Stimulated activated CD4-positive, alpha-beta T cell treated with anti-CD3 and anti-CD28 coated beads, Interleukin-15, amount 100 ng/mL, for 48 hours (primary cell): ENCODE measurements at places on chromosomes 7 and 10.

DNA sequence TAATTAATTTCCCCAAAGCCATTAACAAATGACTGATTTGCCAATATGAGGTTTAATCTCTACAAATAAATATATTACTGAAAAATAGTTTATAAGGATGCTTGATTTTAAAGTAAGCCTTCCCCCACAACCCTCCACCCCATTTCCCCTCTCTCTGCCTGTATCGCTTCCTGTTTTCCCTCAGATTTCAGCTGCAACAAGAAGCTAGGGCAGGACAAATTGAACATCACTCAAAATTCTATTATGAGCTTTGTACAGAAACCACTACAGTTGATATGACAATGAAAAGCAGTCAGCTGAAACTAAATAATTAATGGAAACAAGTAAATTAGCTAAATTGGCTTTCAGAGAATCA is 109.0 kb upstream of the SP4 start:
- no peak for DNase-seq

GRCh38 chr7:23098460-23098859 is 7.1 kb upstream of the KLHL7 start:
- no peak for DNase-seq

GRCh38 chr7:138032770-138033169 is 30.9 kb upstream of the CREB3L2 start:
- DNase-seq: no peak

DNA sequence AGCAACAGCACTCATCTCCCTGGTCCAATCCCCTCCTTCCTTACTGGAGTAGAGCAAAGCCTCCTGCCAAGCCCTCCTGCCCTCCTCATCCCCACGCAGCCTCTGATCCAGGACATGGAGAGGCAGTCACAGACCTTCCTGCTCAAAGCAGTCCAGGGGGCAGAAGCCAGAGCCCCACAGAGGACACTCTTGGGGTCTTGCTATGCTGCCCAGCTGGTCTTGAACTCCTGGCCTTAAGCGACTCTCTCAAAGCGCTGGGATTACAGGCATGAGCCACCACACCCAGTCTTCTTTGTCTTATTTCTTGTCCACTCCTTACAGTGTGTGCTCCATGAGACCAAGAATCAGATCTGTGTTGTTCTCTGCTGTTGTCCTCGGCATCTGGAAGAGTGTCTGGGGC is 26.6 kb upstream of the MNX1 start:
- no peak for DNase-seq

DNA sequence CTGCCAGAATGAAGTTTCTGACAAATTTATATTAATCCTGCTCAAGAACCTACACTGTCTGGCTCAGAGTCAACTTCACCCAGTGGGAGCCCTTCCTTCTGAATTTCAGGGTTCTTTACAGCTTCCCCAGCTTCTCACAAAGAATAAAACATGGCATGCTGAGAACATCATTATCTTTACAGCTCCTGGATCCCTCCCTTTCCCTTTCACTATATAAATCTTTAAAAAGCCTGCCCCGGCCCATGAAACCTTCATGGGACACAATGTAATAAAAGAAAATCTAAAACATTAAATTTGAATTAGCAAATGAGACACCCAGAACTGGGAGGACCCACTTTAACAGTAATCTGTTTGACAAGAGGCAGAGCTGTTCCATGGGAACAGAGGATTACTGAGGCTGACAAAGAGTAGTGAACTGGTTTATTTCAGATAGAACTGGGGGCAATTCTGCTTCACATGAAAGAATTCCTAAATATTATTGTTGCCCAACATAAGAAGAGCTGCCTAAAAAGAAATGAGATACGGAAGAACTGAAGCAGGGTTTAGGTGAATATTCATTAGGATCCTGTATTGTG is 222.8 kb downstream of the THSD7A start:
- no peak for DNase-seq

- DNase-seq: no peak
Measured at GRCh38 chr10:112613620-112614019, 166.6 kb downstream of the VTI1A start.

GRCh38 chr7:108293149-108293612 is 163.0 kb upstream of the LAMB4 start:
- no peak for DNase-seq

DNA sequence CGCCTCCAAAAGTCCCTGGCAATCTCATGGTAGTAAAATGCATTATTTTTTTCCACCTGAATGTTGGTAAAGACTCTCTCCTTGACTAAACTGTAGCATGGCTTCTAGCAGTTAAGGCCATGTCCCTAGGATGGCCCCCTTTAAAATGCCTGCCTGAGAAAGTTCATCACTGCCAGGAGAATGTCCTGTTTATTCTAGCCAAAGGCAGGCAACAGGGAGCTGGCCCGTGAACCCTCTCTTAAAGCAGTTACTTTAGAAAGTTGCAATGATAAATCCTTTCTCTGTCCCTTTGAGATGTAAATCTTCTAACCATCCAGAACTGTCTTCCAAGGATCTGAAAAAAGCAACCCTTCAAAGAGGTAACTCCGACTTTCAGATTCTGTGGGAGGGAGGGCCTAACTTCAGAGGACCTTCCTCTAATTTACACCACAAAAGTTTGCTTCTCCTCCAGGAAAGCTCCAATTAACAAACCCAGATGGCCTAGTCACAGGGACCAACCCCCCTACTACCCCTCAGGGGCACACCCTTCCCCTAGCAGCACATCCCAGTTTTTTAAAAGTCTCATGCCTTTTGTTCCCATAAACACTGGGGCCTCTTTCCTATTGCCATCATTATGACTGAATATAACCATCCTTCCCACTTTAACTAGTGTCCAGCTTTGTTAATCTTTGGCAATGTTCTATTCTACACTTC is 5.5 kb downstream of the DNTT start:
- no peak for DNase-seq

DNA sequence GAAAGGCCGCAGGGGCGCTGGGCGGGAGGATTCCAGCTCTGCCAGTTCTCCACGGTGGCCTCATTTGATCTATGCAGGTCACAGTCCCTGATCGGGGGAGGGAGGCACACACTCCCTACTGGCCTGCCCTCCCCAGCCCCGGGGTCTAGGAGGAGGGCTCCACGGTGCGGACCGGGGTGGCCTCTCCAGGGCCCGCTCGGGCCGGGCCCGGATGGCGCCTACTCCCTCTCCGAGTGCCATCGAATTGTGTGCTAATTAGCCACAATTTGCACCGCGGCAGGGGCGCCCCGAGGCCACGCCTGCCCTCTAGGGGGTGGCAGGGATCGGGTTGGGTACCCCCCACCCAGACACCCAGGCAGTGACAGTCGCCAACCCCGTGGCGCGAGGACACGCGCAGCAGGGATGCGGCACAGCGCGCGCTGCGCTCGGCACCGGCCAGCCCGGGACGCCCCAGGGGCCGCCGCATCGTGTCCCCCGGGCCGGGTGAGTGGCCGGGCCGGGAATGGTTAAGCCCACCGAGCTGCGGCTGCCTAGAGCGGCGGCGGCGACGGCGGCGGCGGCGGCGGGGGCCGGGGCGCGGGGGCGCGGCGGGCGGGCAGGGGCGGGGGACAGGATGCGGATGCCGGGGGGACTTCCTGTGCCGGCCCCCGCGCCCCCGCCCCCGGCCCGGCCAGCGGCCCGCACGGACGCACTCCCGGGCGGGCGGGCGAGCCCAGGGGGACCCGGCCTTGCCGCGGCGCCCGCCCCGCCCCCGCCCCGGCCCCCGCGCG is at the start of gene ZNF853:
TSS of gene ZNF853 (plus strand) at position 658 of the 770 bp plus-strand sequence. CDS start 565 bp downstream, outside the sequence.
- no peak for DNase-seq

GRCh38 chr7:151883857-151884256 is 6.9 kb upstream of the PRKAG2 start:
- no peak for DNase-seq

DNA sequence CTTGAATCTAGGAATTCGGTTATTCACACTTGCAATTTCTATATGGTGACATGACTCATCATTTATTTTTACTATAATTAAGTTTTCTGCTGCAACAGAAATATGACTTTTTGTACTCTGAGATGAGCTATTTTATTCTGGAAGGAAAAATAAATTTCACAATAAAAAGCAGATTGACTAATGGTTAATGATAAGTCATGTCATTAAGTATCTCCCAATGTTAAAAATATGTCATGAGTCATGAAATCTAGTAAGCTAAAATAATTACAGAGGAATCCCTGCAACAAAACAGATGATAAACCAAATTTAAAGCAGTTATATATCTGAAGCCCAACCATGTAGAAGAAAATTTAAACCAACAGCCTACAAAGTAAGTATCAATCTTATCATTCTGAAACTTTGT is 149.2 kb downstream of the CACNA2D1 start:
- no peak for DNase-seq

DNA sequence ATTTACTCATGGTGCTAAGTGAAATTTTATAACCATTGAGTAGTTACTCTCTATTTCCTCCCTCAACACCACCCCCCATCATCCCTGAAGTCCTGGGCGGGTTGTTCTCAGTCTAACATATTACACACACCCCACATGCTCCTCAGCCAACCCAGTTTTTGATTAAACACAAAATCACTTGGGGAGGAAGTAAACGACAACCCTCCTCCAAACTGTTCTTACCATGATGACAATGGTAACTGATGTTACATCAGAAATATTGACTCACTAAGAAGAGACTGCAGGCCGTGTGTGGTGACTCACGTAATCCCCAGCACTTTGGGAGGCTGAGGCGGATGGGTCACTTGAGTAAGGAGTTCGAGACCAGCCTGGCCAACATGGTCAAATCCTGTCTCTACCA is 44.2 kb downstream of the RAB11FIP2 start:
- DNase-seq: no peak

DNA sequence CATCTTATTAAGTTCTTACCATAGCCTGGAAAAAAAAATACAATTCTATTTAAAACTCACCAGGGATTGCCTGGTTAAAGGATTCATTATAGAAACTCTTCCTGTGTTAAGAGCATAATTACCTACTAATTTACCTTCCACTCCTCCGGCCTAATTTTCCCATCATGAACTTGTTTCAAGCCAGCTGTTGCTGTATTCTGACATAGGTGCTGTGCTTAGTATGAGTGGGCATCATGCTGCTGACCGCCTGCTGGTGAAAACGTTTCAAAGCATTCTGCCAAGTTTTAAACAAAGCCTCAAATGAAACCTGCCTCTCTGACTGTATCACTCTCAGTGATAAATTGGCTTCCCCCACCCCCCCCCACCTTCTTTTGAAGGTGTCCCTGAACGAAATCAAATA is 47.8 kb upstream of the KCNMA1 start:
- DNase-seq: no peak

DNA sequence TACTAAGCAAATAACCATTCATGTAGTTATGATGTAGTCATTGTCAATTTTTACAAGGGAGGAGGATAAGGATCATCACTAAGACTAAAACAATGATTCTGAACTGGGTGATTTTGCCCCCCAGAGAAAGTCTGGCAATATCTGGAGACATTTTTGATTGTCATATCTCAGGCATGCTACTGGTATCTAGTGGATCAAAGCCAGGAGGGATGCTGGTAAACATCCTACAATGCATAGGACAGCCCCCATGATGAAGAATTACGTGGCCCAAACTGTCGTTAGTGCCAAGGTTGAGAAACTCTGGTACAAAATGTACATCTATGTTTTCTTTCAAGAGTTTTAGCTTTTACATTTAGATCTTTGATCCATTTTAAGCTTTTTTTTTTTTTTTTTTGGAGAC is 57.3 kb downstream of the GBF1 start:
- DNase-seq: no peak

DNA sequence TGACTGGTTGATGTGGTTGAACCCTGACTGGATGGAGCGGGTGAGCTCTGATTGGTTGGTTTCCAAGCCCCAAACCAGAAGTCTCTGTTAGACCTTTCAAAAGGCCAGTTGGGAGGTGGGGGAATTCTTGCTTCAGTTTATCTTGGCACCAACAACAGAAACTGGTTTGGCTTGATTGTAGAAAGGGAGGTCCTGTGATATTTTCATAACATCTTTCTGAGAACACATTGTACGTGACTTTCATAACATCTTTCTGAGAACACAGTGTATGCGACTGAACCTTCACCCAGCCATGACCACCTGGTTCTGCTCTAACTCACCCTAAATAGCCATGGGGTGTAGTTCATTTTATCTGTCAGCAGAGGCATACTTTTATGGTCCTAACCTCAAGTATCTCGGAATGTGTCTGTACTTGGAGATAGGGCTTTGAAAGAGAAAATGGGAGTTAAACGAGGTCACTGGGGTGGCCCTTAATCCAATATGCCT is 88.3 kb downstream of the GALNT17 start:
- no peak for DNase-seq

DNA sequence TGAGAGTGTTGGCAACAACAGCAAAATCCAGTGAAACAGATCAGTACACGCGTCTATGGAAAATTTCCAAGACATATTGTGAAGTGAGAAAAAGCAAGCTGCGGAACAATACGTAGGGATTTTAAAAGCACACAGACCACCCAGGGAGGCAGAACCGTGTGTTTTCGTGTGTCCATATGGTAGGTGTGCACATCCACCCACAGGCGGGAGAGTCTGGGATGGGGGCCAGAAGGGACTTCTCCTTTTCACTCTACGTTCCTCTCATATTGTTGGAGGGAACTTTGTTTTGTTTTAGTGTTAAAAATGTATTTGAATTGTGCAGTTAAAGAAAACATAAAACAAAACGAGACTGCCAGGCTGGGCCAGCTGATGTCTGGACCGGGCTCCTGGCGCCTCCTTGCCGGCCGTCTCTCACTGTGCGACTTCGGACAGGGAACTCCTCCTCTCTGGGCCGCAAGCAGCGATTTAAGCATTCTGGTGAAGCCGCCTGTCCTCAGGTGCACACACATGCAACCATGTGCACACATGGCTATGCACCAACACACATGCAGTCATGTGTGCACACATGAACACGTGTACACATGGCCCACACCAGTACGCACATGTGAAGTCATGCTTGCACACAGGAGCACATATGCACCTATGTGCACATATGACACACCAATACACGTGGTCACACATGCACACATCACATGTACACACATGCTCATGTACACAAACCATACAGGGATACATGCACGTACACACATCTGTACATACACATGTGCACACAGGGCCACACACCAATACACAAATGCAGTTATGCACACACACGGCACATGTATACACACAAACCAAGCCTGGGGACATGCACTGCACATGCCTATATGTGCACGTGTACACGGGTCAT is 141.1 kb downstream of the ELFN1 start:
- no peak for DNase-seq

DNA sequence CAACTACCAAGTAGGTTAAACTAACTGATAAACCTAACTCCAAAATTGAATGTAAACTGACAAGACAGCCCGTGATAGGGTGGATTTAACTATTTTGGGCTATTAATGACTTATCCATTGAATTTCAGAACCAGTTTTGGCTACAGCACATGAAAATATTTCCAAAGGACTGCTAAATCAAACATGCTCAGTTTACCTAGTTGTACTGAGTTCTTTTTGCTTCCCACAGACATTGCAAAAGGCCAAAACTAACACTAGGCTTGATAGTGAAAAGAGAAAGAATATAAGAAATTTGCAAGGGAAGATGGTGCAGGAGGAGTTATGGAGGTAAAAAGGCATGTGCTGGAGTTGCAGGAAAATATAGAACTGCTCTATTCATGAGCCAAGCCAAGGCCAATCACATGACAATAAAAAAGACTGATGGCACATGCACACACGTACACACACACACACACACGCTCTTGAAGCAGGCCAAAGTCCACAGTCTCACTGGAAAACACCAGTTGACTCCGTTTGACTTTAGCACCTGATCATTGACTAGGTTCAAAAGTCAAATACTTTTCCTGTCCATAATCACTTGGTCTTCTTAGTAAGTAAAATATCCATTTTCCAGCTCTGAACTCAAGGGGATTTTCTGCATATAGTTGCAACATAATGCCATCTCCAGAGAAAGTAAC is 76.0 kb upstream of the AGBL3 start:
- no peak for DNase-seq

GRCh38 chr7:135905858-135906257 is 71.3 kb downstream of the MTPN start:
- no peak for DNase-seq
